Right forelimb (tissue), 1 donor: ENCODE measurements at places on chromosomes 3 and 15.

- peak; percentile 95 for DNase-seq
Measured at GRCh38 chr3:194333212-194333980, 17.7 kb downstream of the CPN2 start.

- DNase-seq = no peak
Measured at GRCh38 chr3:138829097-138829496, 5.6 kb downstream of the PIK3CB start.

- DNase-seq = no peak
Measured at GRCh38 chr3:77142578-77142977, 102.7 kb downstream of the ROBO2 start.

GRCh38 chr15:96593735-96594134, 263.2 kb downstream of the NR2F2 start:
- no peak for DNase-seq

DNA sequence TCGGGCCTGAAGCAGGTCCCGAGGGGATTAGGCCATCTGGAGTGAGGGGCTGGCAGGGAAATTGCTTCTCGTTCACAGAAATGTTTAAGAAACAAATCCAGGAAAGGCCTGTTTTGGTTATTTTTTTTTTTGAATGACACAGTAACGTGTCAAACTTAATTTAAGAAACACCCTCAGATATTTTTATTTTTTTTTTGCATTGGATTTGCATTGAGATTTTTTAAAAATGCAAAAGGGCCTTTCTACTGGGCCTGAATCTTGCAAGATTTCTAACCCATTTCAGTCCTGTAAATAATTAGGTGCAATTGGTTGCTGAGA, 25.0 kb upstream of the KLF13 start:
- DNase-seq = no peak

GRCh38 chr15:43872416-43873020, 45.7 kb downstream of the WDR76 start:
- peak; percentile 53 for DNase-seq

- no peak for DNase-seq
Measured at GRCh38 chr15:56261854-56262509, 18.3 kb upstream of the RFX7 start.

- no peak for DNase-seq
Measured at GRCh38 chr3:11672363-11672762, 28.6 kb upstream of the VGLL4 start.

DNA sequence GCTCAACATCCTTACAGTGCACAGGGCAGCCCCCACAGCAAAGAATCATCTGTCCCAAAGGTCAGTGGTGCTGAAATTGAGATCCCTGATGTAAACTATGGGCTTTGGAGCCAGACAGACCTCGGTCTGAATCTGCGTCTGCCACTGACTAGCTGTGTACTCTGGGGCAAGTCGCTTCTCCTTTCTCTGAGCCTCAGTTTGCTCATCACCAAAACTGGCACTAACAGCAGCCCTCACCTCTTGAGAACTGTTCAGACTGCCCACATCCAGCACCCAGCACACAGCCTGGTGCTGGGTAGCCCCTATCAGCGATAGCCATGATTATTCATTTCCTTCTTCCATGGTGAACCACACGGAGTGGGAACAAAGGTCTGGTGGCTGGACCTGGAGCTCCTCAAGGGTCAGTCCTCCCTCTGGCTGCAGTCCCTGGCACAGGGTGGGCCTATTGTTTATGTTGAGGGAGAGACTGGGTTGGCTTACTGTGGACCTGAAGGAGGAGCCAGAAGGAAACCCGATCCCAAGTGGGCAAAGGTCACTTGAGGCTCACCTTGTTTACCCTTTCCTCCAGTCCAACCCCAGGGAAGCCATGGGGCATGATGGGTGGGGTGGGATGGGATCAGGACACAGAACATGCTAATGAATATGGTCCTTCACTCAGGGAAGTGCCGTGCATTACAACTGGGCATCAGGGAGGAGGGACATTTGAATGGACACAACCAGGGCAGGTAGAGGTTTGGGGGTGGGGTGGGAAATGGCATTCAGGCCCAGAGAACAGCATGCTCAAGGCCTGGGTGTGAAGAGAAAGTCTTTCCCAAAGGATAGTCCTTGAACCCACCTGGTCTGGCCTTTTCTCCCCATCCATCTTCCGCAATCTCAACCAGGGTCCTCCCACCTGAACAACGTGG, 1.6 kb upstream of the PRKCD start:
- no peak for DNase-seq

- DNase-seq = no peak
Measured at GRCh38 chr3:187125319-187126031, 13.8 kb downstream of the RPL39L start.

DNA sequence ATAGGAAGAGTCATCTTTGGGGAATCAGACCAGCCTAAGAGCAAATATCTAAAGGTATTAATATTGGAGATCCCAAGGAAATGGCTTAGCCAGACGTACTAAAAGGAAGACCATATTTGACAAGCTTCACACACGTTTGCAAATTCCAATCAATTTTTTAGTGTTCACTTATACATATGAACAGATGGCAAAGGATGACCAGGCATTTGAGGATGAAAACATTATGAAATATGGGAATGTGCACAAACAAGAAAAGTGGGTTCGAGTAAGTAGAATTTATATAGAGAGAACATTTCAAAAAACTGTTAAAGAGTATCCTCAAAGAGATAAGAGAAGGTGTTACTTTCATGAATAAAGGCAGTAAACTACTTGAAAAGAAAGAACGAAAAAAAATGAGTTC, 25.9 kb upstream of the CRYBG3 start:
- no peak for DNase-seq

DNA sequence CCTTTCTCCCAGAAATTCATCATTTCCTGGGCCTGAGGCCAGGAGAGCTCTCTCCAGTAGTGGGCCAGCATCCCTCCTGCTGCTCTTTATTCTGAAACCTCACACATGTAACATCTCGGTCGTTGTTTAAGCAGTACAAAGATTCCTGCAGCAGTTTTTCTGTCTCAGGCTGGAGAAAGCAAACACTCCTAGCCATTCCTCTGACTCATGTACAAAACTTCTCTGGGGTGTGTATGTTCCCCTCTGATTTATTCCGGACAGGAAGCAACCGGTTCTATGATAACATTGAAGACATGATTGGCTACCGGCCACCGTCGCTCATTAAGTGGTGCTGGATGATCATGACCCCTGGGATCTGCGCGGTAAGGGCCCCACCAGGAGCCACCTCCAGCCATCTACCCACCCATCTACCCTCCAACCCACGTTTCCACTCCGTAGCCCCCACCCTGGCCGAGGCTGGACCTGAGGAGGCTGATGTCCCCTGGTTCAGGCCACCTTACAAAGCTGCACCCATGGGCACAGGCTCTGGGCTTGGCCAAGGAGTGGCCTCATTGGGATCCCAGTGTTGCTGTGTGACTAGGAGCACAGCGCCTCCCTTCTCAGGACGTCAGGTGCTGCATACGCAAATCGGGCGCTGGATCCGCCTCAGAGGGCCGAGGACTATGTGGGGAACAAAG, 58.6 kb upstream of the SLC6A1 start:
- DNase-seq = peak; percentile 16

- no peak for DNase-seq
Measured at GRCh38 chr3:167684388-167684993, 30.7 kb upstream of the WDR49 start.

GRCh38 chr3:11201251-11202019, 47.1 kb downstream of the HRH1 start:
- DNase-seq = no peak

DNA sequence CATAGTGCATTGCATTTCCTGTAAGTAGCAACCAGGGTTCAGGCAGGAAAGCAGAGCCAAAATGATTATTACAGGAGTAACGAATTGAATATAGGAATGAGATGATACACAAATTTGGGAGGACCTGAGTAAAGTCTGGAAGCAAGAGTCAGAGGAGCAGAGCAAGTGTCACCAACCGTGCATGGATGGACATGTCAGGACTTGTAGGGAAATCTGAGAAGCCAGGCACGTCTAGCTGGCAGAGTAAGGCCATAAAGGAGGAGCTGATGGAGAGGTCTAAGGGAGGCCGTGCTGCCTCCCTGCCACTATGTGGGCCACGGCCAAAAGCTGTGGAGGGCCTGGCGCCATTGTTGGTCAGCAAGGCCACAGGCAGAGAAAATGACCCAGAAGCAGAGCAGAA, 22.4 kb downstream of the GJD2 start:
- no peak for DNase-seq

DNA sequence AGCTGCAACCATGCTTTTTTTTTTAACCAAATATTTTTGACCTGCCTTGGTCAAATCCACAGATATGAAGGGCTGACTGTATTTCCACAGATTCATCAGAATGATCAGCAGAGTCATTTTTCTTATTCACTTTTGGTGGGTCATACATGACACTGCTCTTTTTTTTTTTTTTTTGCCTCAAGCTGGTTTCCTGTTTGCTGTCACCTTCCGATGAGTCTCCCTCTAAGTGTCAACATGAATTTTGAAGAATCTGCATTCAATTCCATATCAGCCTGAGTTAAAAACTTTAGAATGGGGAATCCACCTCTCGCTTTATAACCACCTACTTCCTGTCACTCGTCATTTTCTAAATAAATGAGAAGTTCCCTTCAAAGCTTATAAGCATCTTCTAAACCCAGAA, 2.2 kb upstream of the SLC12A8 start:
- DNase-seq = no peak

GRCh38 chr15:46413799-46414198, 779.0 kb downstream of the SQOR start:
- no peak for DNase-seq

GRCh38 chr3:126867190-126867862, 115.6 kb upstream of the PLXNA1 start:
- DNase-seq = no peak

- no peak for DNase-seq
Measured at GRCh38 chr3:40043444-40043755, 234.0 kb downstream of the MYRIP start.

GRCh38 chr15:51060030-51060673, 34.6 kb downstream of the TNFAIP8L3 start:
- DNase-seq = no peak

- DNase-seq = no peak
Measured at GRCh38 chr3:190017521-190018288, 103.0 kb downstream of the P3H2 start.

- no peak for DNase-seq
Measured at GRCh38 chr15:48177383-48177765, 721 bp downstream of the MYEF2 start.

DNA sequence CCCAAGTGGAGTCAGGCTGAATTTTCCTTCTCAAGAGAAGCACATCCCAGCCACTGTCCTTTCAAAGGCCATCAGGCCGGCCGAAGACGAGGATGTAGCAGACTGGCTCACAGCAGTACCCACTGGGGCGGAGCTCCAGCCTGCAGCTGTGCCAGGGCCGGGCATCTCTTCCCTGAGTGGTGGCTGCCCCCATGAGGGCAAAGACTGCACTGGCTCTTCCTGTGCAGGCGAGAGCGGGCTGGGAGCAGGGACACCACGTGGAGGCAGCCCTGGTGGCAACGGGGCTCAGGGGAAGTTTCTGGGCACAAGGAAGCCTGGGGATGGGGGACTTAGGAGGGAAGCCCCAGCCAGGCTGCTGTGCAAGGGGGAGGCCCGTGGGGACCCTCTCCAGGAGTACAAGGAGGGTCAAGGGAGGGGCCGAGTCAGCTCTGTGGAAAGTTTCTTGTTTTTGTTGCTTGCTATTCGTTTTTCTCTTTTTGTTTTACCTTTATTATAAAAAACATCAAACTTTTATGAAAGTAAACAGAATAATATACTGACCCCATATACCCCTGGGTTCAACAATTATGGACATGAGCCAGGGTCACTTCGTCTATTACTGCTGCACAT, 66.1 kb downstream of the RPN1 start:
- peak; percentile 78 for DNase-seq

DNA sequence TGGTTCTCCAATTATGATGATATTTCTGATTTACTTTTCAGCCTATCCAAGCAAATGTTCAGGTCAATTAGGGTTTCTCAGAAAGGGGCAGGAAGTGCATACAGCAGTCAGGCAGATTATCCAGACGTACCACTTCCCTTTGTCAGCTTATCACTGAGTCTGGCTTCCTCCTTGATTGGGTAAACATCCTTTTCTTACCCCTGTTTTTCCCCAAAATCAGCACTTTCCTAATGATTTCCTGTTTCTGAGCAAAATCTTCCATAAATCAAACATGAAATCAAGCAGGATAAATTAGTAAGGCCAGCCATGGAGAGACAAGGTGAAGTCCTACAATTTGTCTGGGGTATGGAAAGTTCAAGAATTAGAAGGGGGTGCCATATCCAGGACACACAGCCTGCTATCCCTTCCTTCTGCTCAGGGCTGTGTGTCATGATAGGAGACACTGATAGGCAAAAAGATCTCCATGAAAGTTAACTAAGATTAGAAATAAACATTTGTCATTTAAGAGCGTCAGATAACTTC, 29.0 kb downstream of the ADIPOQ start:
- no peak for DNase-seq

GRCh38 chr15:94168250-94168649, 63.1 kb upstream of the MCTP2 start:
- DNase-seq = no peak

DNA sequence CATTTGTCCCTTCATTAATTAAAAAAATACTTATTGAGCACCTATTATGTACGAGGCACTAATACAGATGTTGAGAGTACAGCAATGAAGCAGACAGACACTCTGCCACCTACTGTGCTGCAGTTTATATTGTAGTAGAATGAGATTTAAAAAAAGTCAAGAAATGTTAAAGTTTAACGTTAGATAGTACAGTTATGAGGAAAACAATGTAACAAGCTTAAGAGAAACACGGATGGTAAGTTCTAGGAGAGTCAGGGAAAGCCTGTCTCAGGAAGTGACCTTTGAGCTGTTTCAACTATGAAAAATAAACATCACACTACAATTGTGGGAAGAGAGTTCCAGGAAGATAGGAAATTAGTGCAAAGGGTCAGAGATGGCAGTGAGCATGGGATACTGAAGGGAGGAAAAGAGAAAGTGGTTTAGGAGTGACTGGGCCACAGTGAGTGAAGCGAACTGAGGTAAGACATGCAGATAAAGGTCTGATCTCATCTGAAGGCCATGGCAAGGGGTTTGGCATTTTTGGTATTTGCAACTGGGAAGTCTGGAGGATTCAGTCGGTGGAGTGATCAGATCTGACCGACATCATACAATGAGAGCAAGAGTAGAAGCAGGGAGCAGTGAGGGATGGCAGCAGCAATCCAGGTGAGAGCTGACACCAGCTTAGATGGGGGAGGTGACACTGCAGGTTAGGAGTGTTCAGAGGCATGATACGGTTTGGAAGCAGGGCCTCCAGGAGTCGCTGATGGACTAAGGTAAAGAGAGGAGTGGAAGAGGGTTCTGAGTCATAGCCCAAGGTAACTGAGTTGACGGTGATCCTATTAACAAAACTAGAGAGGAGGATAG, 28.5 kb downstream of the PLSCR4 start:
- DNase-seq = no peak

- no peak for DNase-seq
Measured at GRCh38 chr3:4812591-4812990, 166.6 kb upstream of the BHLHE40 start.

- peak; percentile 55 for DNase-seq
Measured at GRCh38 chr3:13480340-13481318, 523 bp downstream of the HDAC11 start.

DNA sequence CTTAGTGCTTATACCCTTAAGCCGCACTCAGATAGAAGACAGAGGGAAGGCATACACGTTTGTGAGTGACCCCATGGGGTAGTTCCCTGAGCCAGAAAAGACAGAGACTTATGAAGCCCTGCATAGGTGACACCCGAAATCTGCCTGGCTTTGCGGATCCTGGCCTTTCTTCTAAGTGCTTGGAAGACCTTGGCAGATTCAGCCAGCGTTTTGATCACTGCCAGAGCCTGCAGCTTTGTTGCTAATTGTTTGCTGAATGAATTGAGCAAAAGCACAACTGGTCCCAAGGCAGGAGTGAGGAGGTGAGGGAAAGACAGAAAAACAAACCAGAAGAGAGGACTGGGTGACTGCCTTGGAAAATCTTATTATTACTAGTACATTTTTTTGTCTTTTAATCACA, 168.3 kb upstream of the ICE2 start:
- no peak for DNase-seq
